Activated CD4-positive, CD25-positive, alpha-beta regulatory T cell (primary cell): ENCODE measurements at places on chromosomes 6 and 20.

DNA sequence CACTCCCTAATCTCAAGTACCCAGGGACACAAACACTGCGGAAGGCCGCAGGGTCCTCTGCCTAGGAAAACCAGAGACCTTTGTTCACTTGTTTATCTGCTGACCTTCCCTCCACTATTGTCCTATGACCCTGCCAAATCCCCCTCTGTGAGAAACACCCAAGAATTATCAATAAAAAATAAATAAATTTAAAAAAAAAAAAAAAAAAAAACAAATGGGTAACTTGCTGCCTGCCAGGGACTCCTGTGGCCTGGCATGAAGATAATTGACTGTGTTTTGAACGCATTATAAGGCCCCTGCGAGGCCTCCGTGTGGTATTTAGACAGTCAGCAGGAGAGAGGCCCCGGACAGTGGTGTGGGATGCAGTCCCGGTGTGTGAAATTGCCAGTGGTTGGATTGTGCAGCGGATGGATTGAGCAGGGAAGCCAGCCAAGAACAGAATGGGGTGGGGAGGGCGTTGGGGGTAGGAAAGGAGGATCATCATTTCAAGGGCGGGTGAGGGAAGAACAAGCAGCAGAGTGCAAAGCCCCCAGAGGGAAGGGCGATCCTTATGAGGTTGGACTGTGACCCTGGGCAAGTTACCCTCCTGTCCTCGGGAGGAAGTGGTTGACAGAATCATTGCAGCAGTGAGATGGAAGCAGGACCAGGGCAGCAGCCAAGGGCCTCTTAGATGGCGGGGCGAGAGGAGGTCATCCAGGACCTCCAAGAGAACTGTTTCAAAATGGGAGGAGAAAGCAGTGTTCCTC, 43.3 kb downstream of the PPARD start:
- DNase-seq, result no peak

GRCh38 chr6:15796130-15796771, 133.4 kb upstream of the DTNBP1 start:
- no peak for DNase-seq

GRCh38 chr20:45358282-45359068, 4.5 kb upstream of the SYS1 start:
- no peak for DNase-seq

DNA sequence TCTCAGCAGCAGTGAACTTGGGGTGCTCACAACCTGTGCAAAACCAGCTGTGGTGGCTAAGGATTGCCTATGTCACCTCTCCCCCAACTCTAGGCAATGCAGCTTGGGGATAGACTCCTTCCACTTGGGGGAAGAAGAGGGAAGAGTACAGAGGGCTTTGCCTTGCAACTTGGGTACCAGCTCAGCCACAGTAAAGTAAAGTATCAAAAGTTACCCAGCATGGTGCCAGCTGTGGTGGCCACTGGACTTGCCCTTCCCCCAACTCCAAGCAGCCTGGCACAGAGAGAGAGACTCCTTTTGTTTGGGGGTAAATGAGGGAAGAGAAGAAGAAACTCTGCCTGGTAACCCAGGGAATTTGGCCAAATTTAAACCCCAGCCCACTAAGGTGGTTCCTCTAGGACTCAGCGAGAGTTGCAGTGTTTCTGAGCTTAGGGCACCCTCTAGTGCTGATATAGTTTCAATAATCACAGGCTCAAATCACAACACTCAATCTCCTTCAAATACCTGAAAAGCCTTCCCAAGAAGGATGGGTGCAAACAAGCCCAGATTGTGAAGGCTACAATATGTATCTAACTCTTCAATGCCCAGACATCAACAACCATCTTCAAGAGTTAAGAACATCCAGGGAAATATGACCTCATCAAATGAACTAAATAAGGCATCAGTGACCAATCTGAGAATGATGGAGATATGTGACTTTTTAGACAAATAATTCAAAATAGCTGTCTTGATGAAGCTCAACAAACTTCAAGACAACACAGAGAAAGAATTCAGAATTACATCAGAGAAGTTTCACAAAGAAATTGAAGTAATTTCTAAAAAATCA, 7.6 kb upstream of the DEFB129 start:
- no peak for DNase-seq

- DNase-seq, result no peak
These were observed 56.3 kb downstream of the RGS17 start for GRCh38 chr6:153074761-153075160.

DNA sequence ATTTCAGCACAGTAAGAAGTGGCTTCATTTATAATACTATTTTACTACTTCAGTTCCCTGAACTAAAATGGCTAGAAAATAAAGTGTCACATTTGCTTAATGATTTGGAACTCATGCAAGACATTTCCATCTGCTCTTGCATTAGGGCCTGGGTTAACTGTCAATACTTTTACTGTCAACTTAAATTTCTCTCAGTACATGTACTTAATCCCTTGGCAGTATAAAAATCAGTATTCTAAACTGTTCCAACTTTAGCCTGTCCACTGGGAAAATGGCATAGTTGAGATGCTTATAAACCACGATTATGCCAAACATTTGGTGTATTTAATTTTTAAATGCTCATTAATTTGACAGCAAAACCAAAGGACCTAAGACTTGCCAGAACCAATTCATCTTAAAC, 154.5 kb downstream of the ASCC3 start:
- no peak for DNase-seq

- no peak for DNase-seq
These were observed 273.0 kb upstream of the PREP start for GRCh38 chr6:105675715-105676397.

- DNase-seq, result no peak
These were observed 14.8 kb upstream of the RPL7L1 start for GRCh38 chr6:42864602-42865001.

DNA sequence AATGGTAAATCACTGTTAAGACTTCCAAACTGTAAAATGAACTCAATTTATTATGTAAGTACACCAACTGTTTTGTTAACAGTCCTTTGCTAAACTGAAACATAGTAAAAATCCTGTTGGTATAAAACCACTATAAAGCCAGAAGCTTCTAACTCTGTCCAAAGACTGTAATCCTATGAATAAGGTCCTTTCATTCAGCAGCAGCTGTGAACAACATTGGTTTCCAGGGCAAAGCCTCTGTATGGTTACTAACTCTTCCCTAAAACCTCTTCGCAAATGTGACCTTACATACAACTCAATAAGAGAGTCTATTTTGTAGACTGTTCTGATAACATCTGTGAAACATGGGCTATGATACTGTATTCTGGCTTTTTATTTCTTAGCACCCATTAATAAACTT, 40.1 kb downstream of the NUP153 start:
- DNase-seq, result no peak

DNA sequence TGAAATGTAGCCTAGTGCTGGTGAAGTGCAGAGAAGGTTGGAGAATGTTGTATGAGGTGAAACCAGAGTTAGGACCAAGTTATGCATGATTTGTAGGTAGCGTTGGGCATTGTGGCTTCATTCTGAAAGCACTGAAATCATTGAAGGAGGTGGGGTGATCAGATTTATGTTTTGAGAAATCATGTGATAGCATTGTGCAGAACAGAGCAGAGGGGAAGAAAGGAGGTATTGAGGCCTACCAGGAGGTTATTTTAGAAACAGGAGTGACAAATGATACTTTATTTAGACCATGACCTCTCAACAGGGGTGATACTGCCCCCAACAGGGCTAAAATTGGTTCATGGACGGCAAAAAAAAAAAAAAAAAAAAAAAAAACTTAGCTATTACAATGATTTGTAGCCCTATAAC, 15.6 kb upstream of the HMGN3 start:
- no peak for DNase-seq
